ENCODE measurements at places on chromosomes 3 and 15.

DNA sequence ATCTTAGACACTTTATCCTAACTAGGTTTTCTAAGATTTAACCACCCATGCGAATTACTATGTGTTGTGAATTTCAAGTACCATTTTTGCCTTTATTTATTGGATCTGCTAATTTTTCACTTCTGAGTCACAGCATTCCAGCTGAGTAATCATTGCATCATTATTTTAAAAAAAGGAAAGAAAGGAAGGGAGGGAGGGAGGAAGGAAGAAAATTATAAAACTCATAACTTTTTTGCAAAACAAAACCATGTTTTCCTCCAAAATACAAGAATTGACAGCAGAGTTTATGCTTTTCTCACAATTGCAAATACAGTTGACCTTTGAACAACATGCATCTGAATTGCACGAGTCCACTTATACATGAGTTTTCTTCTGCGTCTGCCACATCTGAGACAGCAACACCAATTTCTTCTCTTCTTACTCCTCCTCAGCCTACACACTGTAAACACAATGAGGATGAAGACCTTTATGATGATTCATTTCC is 651.4 kb upstream of the NECTIN3 start:
- DNase-seq = no peak

DNA sequence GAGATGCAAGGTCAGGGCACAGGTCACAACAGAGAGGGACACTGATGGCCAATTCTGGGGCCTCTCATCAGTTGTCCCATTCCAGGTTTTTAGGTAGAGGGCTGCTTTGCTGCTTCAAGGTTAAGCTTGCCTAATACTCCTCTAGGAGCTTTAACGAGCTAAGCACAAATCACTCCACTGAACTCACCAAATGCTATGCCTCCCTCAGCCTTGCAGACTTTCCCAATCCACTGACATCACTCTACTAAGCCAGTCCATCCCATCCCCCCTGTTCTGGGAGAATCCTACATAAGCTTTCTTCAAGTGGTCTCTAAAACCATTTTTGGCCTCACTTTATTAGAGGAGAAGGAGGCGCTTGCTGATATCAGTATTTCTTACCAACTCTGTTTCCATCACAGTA is 24.8 kb upstream of the PDCD6IP start:
- DNase-seq = no peak

GRCh38 chr15:77901921-77902750 is 175.4 kb downstream of the TBC1D2B start:
- DNase-seq = no peak

- no peak for DNase-seq
Measured at GRCh38 chr3:58539626-58540025, 2.6 kb upstream of the ACOX2 start.

DNA sequence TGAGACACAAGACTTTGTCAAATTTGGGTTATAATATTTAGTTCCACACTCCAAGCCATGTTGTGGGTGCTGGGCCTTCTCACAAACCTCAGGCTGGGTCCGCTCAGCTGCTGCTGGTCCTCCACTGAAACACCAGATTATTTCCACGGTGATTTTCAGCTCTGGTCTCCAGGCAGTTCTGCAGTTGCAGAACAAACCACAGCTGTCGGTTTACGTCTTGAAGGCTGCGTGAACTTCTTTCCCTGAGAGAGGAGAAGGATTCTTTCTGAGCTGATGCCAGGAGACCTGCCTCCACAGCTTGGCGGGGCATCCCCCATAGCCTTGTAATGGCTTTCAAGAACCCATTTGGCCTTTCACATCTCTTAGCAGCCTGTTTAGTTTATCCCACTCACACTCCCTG is 16.2 kb downstream of the GALNT15 start:
- DNase-seq = no peak

DNA sequence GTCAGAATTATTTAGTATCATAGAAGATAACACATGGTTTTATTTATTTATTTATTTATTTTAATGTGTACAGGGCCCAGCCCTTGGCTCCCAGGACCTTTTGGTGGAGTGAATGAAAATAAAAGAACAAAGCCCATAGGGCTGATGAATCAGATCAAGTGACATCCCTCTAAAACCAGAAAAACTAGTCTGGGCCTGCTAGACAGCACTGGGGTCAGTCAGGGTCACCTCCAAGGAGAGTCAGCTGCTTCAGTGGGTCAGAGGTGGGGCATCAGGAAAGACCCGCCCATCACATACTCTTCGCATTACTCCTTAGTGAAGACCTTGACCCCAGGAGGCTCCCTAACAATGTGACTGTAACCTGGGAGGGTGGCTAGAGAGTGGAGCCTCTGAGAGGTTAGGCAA is 12.8 kb downstream of the PPCDC start:
- no peak for DNase-seq

GRCh38 chr3:171838218-171838720 is 4.9 kb upstream of the TMEM212 start:
- DNase-seq = peak; percentile 61

GRCh38 chr3:43117257-43117656 is 11.4 kb upstream of the POMGNT2 start:
- no peak for DNase-seq

DNA sequence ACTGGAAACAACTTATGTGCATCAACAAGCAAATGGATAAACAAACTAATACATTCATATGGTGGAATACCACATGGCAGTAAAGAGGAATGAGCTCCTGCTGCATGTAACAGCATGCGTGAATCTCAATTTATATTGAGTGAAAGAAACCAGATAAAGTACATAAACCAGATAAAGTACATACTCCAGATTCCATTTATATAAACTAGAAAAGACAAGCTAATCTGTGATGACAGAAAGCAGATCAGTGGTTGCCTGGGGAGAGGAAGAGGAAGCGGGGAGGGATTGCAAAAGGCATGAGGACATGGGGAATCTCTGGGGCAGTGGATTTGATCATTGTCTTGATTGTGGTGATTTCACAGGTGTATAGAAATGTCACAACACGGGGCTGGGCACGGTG is 34.2 kb downstream of the LIMD1 start:
- DNase-seq = peak; percentile 74

Data from inflammatory macrophage (primary cell).